Skin of body (tissue), 3 donors: ENCODE measurements at places on chromosomes 1 and 21.

- no peak for DNase-seq
Measured at GRCh38 chr1:52544665-52545525, 8.0 kb downstream of the TUT4 start.

- no peak for DNase-seq
Measured at GRCh38 chr1:201732351-201732750, 96.6 kb upstream of the IPO9 start.

- DNase-seq: no peak
Measured at GRCh38 chr1:201498621-201499020, 8.3 kb downstream of the CSRP1 start.

DNA sequence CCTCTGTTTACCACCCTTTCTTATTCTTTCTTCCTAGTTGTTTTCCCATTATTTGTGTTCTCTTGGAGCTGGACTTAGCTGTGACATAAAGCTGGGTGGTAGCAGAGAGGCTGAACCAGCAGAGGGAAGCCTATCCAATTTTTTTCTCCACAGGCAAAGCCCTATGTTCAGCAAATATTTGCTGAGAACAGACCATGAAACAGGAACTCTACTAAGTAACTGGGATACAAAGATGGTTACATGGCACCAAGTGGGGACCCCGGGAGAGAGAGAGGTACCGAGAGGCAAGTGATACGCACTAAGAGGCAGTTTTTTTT is 6.6 kb downstream of the CFAP141 start:
- DNase-seq: no peak

- DNase-seq: no peak
Measured at GRCh38 chr1:94039871-94040569, 80.9 kb downstream of the ABCA4 start.

GRCh38 chr1:59638231-59638711 is 176.5 kb upstream of the HOOK1 start:
- DNase-seq: peak; percentile 93

DNA sequence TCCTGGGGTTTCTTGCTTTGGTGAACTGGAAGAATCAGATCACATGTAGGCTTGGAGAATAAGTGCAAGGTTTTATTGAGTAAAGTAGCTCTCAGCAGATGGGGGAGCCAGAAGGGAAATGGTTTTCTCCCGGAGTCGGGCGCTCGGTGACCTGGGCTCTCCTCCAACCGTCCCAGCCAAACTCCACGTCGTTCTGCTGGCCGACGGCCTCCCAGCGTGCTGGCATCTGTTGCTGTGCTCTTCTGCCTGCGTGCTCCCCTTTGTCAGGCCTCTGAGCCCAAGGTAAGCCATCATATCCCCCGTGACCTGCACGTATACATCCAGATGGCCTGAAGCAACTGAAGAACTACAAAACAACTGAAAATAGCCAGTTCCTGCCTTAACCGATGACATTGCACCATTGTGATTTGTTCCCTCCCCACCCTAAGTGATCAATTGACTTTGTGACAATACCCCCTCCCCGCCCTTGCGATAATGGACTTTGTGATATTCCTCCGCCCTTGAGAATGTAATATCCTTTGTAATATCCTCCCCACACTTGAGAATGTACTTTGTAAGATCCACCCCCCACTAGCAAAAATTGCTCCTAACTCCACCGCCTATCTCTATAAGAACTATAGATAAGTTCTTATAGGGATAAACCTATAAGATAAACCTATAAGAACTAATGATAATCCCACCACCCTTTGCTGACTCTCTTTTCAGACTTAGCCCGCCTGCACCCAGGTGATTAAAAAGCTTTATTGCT is 88.3 kb downstream of the SMYD3 start:
- no peak for DNase-seq

DNA sequence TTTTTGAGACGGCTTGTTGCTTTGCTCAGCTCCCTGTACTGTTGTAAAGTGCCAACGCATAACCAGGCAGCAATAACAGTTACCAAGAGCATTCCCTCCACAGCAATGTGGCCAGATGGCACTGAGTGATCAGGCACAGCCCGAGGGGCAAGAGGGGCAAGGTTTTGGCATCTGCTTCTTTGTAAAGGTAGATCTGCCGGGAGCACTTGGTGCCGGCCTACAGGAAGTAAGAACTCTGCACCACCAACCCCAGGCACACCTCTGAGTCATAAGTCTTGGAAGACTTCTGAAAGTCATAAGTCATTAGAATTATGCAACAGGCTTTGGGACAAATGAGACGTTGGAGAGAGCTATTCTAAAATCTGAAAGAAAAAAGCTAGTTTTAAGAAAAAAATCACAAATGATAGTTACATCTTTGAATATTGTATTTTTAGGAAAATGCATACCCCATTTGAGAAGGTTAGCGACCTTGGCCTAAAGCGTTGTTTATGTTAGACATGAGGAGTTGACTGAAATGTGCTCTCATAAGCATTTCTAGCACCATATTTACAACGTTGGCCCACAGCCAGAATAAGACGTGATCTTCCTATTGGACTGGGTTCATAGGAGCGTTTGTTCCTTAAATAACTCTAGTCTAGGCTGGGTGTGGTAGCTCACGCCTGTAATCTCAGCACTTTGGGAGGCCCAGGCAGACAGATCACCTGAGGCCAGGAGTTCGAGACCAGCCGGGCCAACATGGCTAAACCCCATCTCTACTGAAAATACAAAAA is 37.7 kb upstream of the MAP10 start:
- DNase-seq: peak; percentile 5

GRCh38 chr1:181433931-181434330 is 49.4 kb upstream of the CACNA1E start:
- no peak for DNase-seq

GRCh38 chr1:237258871-237259270 is 216.9 kb downstream of the RYR2 start:
- DNase-seq: peak; percentile 52

DNA sequence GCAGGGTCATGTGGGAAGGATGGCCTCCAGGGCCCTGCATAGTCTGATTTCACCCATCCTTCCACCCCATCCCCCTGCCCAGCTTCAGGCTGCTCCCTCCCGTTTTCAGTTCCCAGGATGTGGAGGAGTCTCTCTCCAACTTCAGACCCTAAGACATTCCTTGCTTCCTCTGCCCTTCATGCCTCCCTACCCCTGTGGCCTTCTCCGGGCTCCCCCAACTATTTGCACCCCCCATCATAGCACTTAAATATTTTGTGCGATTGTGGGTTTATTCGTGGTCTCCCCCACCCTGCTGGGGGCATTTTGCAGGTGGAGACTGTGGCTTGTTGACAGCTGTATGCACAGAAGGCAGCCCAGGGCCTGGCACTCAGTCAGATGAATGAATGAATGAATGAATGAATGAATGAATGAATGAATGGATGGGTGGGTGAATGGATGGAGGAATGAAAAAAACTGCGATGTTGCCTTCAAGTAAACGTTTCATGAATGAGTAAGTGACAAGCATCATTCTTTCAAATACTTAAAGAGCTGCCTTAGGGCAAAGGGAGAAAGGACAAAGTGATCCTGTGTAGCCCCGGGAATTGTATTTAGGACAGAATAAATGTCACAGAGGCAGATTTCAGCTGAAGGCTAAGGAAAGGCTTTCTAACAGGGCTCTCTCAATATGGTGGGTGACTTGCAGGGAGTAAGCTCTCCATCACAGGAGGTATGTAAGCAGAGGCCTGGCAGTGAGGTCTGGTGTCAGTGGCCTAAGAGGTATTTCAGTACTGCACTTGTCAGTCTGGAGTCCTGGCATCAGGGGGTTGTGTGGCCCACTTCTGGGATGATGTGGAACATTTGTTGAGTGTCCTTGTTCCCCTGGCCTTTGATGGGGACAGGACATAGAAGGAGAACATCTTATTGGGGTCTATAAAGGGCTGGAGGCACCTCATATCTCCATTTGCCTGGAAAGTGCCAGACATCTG is 156.4 kb downstream of the PTPRU start:
- no peak for DNase-seq

GRCh38 chr21:32554832-32555638 is 30.3 kb downstream of the TCP10L start:
- DNase-seq: no peak

DNA sequence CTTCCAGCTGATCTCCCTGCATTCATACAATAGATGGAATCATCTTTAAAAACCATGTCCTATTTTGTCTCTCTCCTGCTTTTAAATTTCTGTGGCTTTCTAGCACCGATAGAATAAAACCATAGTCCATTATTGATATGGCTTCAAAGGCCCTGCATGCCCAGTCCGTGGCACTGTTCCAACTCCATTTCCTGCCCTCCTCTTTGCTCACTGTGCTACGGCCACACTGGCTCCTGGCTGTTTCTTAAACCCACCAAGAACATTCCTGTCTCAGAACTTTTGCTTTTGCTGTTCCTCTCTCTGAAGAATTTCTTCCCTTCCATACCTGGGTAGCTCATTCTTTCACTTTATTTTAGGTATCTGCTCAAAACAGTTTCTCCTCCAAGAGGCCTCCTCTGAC is 7.2 kb downstream of the SLAMF1 start:
- no peak for DNase-seq

DNA sequence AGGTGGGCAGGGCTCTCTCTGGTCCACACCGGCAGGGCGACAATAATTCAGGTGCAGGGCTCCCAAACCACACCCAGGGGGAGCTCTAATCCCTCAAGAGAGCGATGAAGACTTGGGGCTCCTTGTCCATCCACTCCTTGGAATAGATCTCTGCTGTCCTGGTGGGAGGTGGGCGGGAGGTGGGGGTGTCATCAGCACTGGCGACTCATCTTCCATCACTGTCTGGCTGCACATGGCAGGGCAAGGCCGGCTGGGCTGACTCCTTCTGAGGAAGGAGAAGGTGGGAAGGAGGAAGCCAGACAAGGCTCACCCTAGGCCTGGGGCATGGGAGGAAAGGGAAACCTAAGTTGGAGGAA is 29.3 kb downstream of the TNNT2 start:
- no peak for DNase-seq

DNA sequence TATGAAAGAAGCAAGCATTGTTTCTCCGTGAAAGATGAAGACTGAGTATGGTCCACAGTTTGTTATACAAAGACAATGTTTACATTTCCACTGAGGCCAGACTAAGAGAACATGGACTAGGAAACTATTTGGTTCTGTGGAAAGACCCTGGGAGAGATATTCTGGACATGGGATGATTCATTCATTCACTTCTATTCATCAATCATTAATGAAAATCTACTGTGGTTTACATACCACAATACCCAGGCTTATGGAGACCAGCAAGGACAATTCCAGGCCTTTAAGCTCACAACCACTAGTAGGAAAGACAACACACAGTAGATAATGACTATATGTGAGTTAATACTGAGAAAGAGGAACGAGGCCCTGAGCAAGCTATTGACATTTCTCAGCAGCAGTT is 125.4 kb downstream of the TBX15 start:
- DNase-seq: no peak

GRCh38 chr1:34884961-34885360 is 25.4 kb upstream of the SMIM12 start:
- DNase-seq: no peak

- DNase-seq: no peak
Measured at GRCh38 chr1:47440599-47441081, 2.8 kb downstream of the FOXD2 start.

DNA sequence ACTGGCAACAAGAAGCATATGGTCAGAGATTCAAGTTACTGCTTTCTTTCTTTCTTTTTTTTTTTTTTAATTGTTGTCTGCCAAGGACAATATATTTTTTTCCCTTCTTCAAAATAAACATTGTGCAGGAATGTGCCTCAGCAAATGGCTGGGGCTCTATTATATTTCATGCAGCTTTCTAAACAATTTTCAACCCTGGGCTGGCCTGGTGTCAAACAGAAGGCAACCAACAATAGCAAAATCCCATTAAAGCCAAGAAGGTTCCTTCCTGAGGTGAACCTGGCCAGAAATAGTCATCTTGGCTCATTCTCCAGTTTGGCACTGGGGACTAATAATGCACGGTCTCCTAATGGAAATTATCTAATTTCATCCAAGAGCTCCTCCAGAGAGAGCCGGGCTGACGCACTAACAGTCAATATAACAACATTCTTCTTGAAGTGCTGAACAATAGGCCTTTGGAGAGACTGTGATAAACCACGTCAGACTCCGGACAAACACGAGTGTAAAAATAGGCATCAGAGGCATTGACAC is 35.7 kb upstream of the HLX start:
- peak; percentile 91 for DNase-seq

DNA sequence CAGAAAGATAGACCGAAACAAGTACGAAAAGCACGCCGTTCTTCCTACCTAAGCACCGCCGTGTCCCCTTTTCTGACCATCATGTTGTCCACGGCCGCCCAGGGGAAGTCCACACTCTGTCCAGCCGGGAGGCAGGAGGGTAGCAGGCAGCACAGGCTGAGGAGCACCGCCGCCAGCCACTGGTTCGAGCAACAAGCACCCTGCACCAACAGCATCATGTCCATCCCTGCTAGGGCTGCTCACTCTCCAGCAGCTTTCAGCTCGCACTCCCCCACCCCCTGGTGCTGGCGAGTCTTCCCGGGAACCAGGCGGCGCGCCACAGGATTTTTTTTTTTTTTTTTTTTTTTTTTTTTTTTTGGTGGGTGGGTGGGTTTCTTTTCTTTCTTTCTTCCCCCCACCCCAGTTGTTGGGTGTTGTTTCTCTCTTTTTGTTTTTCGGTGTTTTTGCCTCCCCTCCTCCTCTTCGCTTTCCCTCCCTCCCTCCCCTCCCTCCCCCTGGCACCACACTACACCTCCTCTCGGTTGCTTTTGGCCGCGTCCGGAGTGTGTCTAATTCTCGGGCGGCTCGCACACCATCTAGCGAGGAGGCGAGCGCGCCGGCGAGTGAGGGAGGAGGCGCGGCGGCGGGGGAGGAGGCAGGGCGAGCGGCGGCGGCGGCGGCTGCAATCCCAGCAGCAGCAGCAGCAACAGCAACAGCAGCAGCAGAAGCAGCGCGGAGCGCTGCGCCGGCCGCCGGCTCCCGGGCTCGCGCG is at the start of gene NEGR1:
Gene NEGR1 (minus strand): TSS at position 269 of the 751 bp plus-strand sequence.
- DNase-seq: peak; percentile 78

GRCh38 chr1:25875856-25876692 is 566 bp upstream of the PAQR7 start:
- DNase-seq: no peak

DNA sequence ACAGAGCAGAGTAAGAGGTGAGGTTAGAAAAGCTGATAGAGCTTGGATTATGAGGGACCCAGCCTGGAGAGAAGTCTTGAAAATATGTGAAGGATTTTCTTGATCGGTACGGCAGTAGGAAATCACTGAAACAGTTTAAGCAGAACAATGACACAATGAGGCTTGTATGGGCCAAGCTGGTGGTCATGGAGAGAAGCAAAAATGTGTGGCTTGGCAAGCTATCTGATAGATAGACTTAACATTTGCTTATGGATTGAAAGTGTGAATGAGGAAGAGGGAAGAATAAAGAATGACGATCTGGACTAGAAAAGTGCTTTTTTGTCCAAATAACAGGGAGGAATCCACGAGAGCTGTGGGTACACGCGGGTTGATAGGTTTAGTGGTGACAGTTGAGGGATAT is 15.4 kb upstream of the XPR1 start:
- no peak for DNase-seq

- no peak for DNase-seq
Measured at GRCh38 chr1:29303201-29304024, 67.1 kb downstream of the PTPRU start.
